8988T (cell line): ENCODE measurements at places on chromosomes 5 and 9.

DNA sequence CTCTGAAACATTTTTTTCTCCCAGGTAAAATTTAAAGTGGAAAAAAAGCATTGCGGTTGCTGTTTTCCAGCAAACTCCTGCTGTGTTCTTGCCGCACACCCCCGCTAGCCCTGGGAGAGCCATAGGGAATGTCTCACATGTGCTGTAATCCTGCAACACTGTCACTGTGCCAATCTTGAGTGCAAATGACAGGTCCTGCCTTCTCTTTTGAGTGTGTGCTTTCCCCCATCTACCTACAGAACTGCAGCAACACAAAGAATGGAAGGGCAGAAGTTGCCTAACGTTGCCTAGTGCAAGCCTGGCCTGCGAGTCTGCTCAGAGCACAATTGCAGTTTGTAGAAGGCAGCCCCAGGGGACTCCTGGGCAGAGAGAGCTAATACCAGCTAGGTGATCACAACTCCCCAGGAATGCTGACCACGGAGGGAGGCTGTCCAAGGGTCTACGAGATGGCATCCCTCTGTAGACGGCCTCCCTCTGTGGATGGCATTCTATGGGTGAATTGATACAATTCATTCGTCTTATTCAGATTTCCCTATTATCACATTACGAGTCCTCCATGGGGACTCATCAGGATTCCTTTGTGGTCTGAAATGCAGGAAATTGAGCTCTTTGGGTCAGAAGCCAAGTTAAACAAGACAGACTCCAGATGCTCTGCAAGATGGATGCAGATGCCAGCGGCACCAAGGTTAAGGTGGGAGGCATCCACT is 172.6 kb upstream of the S1PR3 start:
- no peak for DNase-seq

DNA sequence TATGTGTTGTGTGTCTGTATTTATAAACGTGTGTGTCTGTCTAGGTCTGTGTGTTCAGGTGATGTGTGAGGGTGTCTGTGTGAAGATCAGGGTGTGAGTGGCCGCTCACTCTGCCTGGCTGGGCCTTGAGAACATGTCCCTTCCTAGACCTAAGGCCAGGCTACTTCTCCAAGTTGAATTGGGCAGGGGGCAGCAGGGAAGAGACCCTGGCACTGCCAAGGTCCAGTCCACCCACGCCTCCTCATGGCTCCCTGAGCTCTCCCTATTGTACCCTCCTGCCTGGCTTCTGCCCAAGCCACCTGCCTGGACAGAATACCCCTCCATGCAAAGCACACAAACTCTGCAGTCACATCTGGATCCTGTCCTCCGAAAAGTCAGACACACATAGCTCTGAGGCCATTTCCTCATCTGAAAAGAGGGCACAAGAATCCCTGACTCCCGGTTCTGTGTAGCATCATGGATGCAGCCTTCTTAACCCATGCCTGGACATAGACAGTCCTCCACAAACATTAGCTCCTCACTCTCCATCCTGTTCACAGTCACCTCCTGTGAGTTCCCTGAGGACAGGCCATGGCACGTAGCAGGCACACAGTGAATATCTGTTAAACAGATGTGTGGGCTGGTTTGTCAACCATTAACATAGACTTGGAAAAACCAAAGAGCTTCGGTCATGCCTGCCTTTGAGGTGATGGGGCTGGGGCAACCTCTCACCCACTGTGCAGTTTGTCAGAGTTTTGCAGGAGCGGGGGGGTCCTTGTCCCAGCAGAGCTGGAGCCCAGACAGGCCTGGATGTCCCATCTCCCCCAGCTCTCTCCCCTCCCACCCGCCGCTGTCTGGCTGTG is 167.8 kb upstream of the MVB12B start:
- DNase-seq = no peak

DNA sequence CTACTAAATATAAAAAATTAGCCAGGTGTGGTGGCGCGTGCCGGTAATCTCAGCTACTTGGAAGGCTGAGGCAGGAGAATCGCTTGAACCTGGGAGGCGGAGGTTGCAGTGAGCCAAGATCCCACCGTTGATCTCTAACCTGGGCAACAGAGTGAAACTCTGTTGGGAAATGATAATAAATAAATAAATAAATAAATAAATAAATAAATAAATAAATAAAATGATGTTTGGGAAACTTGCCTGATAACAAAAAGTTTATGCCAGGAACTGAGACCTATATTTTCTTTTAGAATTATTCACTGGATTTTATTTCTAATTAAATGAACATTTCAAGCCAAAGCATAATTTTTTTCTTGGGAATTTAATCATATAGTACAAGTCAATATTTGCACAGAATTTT is 189.3 kb upstream of the CTNND2 start:
- DNase-seq = no peak

GRCh38 chr9:107070586-107070985 is 207.6 kb downstream of the ZNF462 start:
- no peak for DNase-seq

DNA sequence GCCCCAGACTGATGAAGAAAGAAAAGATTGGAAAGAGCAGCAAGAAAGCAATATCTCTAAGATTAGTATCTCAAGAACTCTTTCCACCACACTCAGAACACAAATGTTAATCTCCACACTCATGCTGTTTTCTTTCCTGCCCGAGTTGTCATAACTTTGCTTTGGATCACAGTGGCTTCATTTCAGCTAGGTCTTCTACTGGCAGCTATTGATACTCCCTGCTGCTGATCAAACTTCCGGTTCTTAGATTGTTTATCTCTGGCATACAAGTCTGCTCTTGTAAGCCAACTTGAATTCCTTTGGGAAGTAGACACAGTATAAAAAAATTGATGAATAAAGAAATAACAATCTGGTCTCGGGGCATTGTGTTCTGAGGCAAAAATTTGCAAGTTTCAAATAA is 77.7 kb upstream of the SPEF2 start:
- DNase-seq = no peak

DNA sequence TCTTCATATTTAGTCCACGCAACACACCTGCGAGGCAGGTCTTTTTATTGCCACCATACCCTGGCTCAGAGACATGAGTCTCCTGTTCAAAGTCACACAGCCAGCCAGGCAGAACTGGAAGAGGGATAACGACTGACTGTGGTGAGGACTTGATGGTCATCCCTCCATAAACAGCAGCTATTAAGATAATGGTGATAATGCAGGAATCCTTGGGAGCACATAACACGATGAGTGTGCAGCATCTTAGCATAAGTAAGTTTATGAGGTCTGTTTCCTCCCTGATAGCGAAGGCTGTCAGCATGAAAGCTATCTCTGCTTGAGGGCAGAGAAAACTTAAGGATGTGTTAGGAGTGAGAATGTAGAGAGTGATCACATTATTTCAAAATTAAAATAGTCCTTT is 30.9 kb downstream of the KCTD16 start:
- DNase-seq = no peak
